ENCODE measurements at places on chromosomes 2 and 18. TPM values are rescaled to one million over a fixed set of nuclear protein-coding genes. Genes with fewer than 3 reads are reported as not detected.

- no peak for DNase-seq
Measured at GRCh38 chr2:12043131-12043530, 296.7 kb downstream of the LPIN1 start.

GRCh38 chr2:108074946-108075345 lies 88.6 kb downstream of the SLC5A7 start:
- DNase-seq, result no peak

DNA sequence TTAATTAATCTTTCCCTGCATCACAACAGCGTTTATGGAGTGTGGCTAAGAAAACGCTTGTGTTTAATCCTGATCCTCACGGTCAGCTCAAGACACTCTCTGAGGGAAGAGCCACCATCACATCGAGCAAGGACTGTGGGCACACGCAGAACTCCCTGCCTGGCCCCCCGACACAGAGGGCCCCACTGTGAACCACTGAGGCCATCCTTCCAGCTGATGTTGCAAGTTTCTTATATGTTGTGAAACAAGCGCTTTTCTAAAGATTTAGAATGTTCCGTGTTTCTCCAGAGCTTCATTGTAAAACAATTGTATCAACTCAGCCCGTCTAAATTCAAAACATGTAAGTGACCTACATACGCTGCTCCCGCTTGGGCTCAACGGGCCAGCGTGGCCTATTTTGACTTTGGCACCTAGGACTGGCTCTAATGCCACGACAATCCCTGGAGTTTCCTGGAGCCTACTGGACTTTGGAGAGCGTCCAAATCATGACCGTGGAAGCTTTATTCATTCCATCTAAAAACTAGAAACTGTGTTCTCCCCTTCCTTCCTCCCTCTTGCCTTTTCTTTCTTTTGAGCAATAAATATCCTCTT lies 34.9 kb downstream of the SERPINE2 start:
- no peak for DNase-seq

DNA sequence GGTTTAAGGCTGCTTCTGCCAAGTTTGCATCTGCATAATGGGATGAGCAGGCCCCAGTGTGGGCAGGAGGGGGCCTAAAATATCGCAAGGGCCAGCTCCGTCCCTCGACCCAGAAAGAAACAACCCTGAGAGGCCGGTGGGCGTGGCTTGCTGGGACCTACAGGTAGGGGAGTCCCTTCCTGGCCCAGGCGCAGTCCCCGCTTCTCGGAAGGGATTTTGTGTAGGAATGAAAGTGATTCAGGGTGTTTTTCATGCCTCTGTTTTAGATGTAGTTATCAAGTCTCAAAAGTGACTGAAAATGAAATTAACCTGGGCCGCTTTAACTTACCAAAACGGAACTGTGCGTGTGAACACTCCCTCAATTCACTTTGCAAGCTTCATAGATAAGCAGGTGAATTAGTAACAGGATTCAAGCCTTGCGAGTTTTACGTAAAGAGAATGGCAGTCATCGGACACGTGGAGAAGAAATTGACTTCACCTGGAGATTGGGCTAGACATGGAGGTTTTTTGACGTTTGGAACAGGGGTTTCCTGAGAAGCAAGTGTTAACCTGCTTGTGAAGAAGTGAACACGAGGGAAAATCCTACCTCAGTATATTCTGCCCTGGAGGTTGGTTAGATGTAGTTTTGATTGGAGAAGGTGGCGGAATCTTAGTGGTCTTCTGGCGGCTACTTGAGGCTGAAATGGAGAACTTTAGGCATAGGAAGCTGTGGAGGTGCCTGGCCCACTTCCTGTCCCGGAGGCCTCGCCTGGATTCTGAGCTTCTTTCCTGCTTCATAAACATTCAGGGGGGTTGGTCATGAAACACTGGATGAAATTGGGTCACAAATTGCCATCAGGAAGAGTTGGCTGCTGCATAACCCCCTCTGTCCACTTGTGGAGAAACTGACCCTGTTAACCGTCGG lies 1.7 kb downstream of the NCK2 start:
- peak; percentile 87 for DNase-seq

The C2orf92 gene
- 4.6 TPM for total RNA-seq

The LCT gene
- total RNA-seq, result not detected

The NPPC gene
- 0.30 TPM for total RNA-seq

The CUL3 gene
- total RNA-seq, result 66.0 TPM

DNA sequence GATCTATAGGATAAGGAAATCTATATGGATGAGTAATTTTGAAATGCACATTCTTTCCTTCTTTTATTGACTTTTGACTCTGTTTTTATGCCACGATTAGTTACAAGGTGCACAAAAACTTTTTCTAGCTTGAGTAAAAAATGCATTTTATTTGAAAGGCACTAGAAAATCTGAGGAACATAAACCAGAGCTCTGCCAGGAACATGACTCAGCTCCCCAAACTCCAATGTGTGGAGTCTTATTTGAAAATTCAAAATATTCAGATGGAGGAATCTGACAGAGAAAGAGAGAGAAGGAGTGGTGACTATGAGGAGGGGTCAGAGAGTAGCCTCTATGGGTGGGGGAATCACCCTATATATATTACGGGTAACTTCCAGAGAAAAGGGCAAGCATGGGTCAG lies 231.0 kb downstream of the DCC start:
- no peak for DNase-seq

GRCh38 chr2:28695245-28695647 lies 56.4 kb upstream of the PPP1CB start:
- DNase-seq, result no peak

GRCh38 chr2:216108967-216109921 lies at the start of gene XRCC5:
Gene XRCC5 (plus strand): TSS chr2:216109348. CDS start chr2:216109437, 89 bp downstream.
- DNase-seq, result peak; percentile 96

- no peak for DNase-seq
Measured at GRCh38 chr18:71001597-71001996, 712.8 kb downstream of the SOCS6 start.

DNA sequence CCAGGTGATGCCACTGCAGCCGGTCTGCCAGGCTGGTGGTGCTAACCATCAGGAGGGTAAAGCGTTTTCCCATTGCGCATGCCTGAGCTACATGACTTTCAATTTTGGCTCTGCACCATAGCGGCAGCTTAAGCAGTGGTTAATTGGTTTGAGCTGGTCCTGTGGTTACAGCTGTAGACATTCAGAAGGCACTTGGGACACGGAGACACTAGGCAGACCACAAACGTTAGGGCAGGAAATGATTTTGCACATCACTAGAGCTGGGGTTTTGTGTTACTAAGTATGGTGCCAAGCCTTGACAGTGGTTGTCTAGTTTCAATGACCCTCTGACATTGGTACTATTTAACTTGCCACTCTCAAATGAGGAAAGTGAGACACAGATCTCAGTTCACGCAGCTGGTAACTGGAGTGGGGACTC lies 28.9 kb upstream of the CNOT11 start:
- no peak for DNase-seq

DNA sequence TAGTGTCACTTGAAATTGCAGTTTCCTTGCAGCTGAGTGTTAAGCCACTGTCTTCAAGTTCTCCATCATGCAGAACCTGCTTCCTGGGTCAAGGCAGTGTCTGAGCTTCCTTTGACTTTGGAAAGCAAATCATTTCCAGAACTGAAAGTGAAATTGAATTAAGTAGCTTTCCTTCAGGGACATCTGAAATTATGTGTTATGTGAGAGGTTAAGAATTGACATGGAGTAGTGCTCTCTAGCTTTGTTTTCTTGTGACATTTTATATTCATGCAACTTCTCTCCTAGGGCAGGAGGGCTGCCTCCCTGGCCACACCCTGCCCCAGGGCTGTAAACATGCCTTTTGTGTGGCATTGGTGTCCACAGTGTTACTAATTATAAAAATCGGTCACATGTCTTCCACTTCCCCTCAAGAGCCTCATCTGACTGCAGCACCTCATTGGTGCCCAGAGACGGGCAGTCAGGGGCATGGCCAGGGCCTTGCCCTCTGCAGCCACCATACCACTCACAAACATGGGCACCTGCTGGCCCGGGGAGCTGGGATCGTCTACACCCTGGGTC lies 14.4 kb downstream of the RAB12 start:
- DNase-seq, result no peak

- no peak for DNase-seq
Measured at GRCh38 chr2:1286929-1287328, 126.3 kb upstream of the TPO start.

DNA sequence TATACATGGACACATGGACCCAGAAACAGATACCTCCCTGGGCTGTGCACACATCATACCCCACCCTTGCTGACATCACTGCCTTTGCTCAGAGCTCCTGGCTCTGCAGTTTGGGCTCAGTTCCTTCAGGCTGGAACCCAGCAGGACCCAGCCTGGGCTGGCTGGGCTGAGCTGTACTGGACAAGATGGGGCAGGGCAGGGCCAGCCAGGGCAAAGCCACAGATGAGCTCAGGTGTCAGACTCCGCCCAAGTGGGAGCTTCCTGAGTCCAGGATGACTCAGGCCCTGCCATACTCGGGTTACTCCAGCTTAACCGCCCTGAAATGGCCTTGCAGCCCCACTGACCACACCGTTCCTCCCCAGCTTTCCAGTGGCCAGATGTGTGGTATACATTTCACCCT lies 284.9 kb downstream of the OSR1 start:
- no peak for DNase-seq

- no peak for DNase-seq
Measured at GRCh38 chr18:23141104-23141999, 6.1 kb downstream of the CABLES1 start.

The RESP18 gene
- not detected for total RNA-seq

DNA sequence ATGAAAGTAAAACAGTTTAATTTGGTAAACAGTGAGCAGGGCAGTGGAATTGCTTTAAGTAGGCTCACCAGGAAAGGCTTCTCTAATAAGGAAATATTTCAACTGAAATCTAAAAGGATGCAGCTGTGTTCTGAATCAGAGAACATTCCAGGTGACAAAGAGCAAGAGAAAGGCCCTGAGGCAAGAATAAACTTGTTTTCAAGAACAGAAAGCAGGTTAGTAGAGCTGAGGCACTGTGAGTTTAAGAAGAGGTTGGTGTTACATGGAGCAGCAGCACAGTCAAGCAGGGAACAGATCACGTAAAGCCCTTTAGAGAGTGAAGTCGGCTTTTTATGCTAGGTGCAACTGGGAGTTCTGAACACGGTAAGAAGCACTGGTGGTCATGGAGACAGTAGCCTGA lies 57.0 kb upstream of the SCN1A start:
- no peak for DNase-seq

GRCh38 chr2:192122141-192122540 lies 72.6 kb downstream of the TMEFF2 start:
- DNase-seq, result no peak
